ENCODE measurements at places on chromosomes 16 and 17.

- DNase-seq = no peak
- no peak overlapping the region for H3K27ac ChIP-seq
- no peak overlapping the region for H3K4me3 ChIP-seq
- peaks cover 43% of the 10 kb centered on the region for H3K4me1 ChIP-seq
Measured at GRCh38 chr17:50203086-50203485, 1.7 kb upstream of the COL1A1 start.

DNA sequence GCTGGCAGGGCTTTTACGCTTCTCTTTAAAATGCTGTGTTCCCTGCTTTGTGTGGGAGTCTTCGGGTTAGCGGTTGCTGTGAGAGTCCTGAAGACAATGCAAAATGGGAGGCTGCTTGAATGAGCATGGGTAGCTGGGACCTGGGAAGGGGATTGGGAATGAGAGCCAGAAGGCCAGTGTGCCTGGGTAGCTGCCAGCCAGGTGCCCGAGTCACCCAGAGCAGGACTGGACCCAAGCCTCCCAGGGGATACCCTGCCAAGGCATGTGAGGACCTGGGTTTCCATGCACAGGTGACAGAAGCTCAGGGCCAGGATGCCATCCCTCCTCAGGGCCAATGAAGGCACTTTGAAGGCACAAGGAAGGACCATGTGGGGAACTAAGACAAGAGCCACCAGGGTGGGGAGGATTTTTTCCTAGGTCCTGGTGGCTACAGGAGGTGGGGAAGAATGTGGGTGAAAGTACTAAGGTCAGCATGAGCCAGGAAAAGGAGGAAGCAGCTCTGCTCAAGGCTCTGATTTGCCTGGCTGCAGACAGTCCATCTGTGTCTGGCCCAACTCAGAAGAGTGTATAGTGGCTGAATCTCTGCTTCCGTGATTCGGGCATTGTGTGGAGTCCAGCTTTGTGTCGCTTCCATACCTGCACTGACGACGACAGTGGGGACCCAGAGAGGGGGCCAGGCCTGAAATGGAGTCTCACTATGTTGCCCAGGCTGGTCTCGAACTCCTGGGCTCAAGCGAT lies 20.5 kb downstream of the TMEM94 start:
- H3K4me1 ChIP-seq = peaks cover 11% of the 10 kb centered on the region
- H3K27ac ChIP-seq = no peak overlapping the region
- no peak for DNase-seq
- H3K27me3 ChIP-seq = no peaks in the 10 kb centered on the region
- no peak overlapping the region for H3K4me3 ChIP-seq

DNA sequence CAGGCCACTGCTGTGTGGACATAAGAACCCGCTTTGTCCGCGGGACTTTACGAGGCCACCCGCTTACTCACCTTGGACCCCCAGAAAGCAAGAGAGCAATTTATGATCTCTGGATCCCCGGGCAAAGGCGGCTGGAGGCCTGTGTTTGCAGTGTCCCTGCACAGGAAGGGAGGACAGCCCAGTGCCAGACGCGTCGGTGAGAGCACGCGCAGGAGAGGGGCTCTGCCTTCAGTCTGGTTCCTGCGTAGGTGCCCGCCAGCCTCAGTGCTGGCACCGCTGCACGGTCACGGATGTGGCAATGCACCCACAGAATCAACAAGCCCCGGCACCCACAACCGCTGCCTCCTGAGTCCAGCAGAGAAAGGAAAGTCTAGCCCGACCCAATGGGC lies 248.4 kb downstream of the C16orf95 start:
- no peaks in the 10 kb centered on the region for H3K36me3 ChIP-seq
- no peak overlapping the region for H3K4me3 ChIP-seq
- no peak for DNase-seq
- no peak overlapping the region for H3K27ac ChIP-seq
- H3K4me1 ChIP-seq = peaks cover 3% of the 10 kb centered on the region

DNA sequence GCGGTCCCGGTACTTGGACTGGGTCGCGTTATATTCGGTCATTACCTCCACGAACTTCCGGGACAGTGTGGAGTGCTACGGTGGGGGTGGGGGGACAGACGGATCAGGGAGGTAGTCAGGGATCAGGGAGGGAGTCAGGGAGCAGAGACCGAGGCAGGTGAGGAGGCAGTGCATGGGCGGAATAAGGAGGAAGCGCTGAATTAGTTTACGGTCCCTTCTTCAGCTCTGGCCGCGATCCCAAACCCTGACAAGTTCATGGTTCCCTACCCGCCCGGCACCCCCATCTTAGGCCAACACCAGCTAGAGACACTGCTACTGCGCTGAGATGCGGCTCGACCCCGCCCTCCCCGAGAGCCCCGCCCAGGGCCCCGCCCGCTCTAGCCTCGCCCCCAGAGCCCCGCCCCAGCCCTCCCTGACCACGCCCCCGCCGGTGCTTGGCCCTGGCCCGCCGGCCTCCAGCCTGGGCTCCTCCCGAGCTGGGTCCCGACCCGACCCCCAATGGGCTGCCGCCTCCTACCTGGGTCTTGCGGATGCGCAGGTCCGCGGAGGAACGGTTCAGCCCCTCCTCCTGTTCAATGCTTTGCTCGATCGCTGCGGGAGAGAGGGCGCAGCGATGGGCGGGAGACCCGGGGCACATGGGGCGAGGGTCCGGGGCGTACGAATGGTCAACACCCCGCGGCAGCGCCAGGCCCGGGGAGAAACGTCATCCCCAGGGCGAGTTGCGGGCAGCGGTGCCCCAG lies 12.1 kb downstream of the HSD3B7 start:
- H3K36me3 ChIP-seq = no peaks in the 10 kb centered on the region
- no peak overlapping the region for H3K27ac ChIP-seq
- peak overlapping the region; percentile 45 for H3K4me3 ChIP-seq

DNA sequence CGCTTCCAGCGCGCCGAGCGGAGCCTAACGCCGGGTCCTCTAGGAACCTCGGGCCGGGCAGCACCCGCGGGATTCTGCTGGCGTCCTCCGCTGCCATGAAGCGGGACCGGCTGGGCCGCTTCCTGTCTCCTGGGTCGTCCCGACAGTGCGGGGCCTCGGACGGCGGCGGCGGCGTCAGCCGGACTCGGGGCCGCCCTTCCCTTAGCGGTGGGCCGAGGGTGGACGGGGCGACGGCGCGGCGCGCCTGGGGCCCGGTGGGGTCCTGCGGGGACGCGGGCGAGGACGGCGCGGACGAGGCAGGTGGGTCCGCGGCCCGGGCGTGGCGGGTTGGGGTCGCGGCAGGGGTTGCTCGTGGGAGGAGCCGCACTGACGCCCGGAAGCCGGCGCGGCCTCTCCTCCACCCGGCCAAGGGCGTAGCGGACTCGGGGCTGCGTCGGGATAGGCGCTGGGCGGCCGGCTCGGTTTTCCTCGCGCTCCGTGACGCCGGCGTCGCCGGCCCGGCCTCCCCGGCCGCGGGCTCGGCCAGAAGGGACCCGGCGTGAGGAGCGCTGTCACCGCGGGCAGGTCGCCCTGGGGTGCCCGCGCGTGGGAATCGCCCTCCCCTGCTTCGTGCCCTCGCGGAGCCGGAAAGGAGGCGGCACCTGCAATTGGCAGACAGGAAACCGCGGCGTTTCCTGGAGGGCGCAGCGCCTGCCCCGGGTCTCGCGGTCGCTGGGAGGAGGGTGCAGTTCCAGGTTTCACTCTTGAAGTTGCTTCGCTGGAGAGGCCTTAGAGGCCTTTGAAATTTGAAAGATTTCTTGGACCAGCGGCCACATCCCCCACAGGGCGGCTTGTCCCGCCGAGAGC lies 432 bp downstream of the ZNF276 start:
- H3K27ac ChIP-seq = peak overlapping the region; percentile 57
- H3K36me3 ChIP-seq = peaks cover 21% of the 10 kb centered on the region
- peak overlapping the region; percentile 95 for H3K4me3 ChIP-seq
- no peaks in the 10 kb centered on the region for H3K27me3 ChIP-seq
- peaks cover 8% of the 10 kb centered on the region for H3K4me1 ChIP-seq

DNA sequence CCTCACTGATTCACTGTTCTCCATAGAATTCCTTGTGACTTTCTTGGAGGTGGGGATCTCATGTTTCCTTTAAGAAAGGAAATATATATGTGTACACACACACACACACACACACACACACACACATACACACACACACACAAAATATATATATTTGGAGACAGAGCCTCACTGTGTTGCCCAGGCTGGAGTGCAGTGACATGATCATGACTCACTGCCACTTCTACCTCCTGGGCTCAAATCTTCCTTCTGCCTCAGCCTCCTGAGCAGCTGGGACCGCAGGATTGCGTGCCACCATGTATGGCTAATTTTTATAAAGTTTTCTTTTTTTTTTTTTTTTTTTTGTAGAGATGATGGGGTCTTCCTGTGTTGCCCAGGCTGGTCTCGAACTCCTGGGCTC lies 45.9 kb downstream of the CDH13 start:
- no peak for DNase-seq
- no peak overlapping the region for H3K27ac ChIP-seq
- H3K4me1 ChIP-seq = peaks cover 4% of the 10 kb centered on the region
- H3K4me3 ChIP-seq = no peak overlapping the region

GRCh38 chr17:5135726-5136579 lies 20.1 kb downstream of the USP6 start:
- no peak for DNase-seq
- no peaks in the 10 kb centered on the region for H3K4me1 ChIP-seq
- H3K27ac ChIP-seq = no peak overlapping the region
- H3K36me3 ChIP-seq = no peaks in the 10 kb centered on the region

DNA sequence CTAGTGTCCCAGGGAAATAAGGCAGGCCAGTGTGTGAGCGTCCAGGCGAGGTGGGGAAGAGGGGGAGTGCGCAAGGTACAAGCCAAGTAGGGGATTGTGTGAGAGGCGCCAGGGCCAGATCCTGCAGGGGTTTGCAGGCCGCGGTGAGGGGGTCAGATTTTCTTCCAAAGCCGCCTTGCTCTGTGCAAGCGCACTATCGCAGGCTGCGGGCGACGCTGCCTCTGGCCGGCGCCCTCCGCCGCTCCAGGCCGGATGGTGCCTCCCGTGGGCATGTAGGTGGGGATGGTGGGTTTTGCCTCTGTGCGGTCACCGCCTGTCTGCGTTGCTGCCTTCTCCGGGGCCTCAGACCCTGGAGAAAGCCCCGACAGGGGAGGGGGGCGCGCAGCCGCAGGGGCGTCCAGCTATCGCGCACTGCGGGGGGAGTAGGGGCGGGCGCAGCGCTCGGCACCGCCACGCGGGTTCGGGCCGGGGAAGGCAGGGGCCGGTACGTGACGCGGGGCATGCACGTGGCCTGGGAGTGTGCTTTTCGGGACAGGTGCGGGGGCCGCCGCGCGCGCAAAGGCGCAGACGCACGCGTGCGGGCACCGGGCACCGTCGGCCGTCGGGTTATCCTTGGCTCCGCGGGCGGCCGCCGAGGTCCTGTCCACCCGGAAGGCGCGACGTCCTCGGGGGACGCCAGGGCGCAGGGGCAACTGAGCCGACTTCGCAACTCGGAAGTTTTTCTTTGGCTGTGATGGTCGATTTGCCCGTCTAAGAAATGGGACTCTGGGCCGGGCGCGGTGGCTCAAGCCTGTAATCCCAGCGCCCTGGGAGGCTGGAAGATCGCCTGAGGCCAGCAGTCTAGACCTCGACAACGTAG lies 1.1 kb upstream of the HAPSTR1 start:
- peaks cover 8% of the 10 kb centered on the region for H3K4me1 ChIP-seq
- H3K27ac ChIP-seq = peak overlapping the region; percentile 22
- no peaks in the 10 kb centered on the region for H3K27me3 ChIP-seq
- peak; percentile 14 for DNase-seq
- H3K36me3 ChIP-seq = peaks cover 4% of the 10 kb centered on the region

- no peak for DNase-seq
- no peaks in the 10 kb centered on the region for H3K36me3 ChIP-seq
- H3K4me1 ChIP-seq = peaks cover 23% of the 10 kb centered on the region
Measured at GRCh38 chr17:56678249-56679114, 85.0 kb downstream of the NOG start.

GRCh38 chr16:85436636-85437165 lies 176.4 kb upstream of the GSE1 start:
- no peaks in the 10 kb centered on the region for H3K27me3 ChIP-seq
- H3K4me1 ChIP-seq = peaks cover 9% of the 10 kb centered on the region
- H3K27ac ChIP-seq = no peak overlapping the region

GRCh38 chr16:27746076-27746855 lies 196.3 kb downstream of the KATNIP start:
- no peak for DNase-seq
- H3K27ac ChIP-seq = no peak overlapping the region
- H3K4me3 ChIP-seq = no peak overlapping the region
- peaks cover 4% of the 10 kb centered on the region for H3K36me3 ChIP-seq
- H3K27me3 ChIP-seq = no peaks in the 10 kb centered on the region

DNA sequence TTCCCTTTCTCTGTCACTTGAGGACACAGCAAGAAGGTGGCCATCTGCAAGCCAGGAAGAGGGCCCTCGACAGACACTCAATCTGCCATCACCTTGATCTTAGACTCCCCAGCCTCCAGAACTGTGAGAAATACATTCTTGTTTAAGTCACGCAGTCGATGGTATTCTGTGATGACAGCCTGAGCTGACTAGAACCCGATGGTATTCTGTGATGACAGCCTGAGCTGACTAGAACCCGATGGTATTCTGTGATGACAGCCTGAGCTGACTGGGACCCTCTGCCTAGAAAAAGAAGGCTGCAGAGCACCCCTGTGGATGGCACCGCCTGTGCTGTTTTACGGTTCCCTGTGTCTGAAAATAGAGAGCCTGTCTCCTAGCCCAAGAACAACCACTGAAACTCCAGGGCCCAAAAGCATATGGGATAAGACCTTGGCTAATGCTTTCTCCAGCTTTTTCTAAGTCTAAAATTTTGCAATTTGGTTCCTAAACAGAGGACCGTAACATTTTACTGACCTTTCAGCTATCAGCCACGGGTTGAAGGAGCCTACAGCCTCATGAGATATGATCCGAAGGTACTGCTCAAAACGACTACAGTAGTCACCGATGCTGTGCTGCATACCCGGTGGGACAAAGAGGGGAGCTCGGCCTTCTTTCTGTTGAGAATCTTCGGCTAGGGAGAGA lies 33.1 kb upstream of the PITPNM3 start:
- peaks cover 46% of the 10 kb centered on the region for H3K36me3 ChIP-seq
- DNase-seq = peak; percentile 79
- H3K27ac ChIP-seq = no peak overlapping the region
- no peaks in the 10 kb centered on the region for H3K4me1 ChIP-seq
- no peak overlapping the region for H3K4me3 ChIP-seq
- H3K27me3 ChIP-seq = no peaks in the 10 kb centered on the region

DNA sequence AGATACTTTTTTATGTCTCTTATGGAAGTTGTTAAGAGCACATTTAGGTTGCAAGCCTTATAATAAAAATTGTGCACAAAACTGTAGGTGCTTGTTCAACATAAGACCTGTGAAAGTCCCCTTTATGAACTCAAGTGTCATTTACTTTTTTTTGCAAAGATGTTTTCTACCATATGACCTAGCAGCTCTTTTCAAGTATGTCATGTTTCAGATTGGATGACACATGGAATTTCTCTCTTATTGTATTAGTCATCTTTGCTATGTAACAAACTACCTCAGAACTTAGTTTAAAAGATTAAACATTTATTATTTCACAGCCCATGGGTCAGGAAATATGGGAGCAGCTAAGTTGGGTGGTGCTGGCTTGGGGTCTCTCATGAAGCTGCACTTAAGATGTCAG lies 57.9 kb downstream of the PHKB start:
- peaks cover 6% of the 10 kb centered on the region for H3K36me3 ChIP-seq
- H3K4me1 ChIP-seq = no peaks in the 10 kb centered on the region
- no peaks in the 10 kb centered on the region for H3K27me3 ChIP-seq
- H3K27ac ChIP-seq = no peak overlapping the region
- DNase-seq = no peak

- no peak overlapping the region for H3K27ac ChIP-seq
- no peaks in the 10 kb centered on the region for H3K36me3 ChIP-seq
- H3K4me1 ChIP-seq = peaks cover 4% of the 10 kb centered on the region
- peak overlapping the region; percentile 45 for H3K4me3 ChIP-seq
Measured at GRCh38 chr16:353404-354290, 1.1 kb upstream of the AXIN1 start.

GRCh38 chr17:61504697-61505096 lies 52.5 kb downstream of the TBX4 start:
- H3K36me3 ChIP-seq = no peaks in the 10 kb centered on the region
- H3K27me3 ChIP-seq = no peaks in the 10 kb centered on the region
- H3K4me1 ChIP-seq = no peaks in the 10 kb centered on the region
- H3K4me3 ChIP-seq = no peak overlapping the region
- H3K27ac ChIP-seq = no peak overlapping the region
- no peak for DNase-seq

Data from trophoblast cell (in vitro differentiated cells and primary cell).